ENCODE measurements at places on chromosomes 2 and 18.
A peak's percentile ranks its signal among the peaks of the same experiment; 100 is the strongest.

DNA sequence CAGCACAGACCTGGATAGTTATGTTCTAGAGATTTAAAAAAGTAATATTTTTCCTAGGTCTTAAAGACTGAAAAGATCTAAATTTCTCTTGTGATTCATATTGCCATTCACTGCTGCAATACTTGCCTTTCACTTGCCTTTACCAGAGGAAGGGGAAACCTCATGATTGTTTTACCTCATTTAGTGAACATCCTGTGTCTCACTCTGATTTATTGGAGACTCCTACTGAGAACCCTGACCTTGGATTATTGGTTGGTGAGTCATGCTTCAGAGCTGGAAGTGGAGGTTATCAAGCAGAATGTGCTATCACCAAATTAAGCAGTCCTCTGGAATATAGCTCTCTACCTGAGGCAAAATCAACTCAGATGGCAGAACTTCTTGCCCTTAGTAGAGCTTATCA lies 500.5 kb downstream of the TSN start:
- DNase-seq = no peak

DNA sequence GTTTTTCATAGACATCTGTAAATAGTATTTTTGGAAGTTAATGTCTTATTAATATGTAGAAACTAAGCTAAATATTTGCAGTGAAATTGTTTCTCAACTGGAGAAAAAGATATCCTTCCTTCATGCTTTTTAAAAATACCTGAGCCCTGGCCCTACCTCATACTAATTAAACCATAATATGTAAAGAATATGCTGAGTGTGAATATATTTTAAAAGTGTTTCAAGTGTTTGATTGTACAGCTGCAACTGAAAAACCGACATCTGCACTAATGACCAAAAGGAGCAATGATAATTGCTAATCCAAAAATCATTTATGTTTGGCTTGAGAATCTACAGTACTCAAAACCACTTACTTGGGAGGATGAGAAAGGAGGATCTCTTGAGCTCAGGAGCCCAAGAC lies 156.7 kb downstream of the MBD5 start:
- DNase-seq = no peak

GRCh38 chr2:69686813-69687212 lies 43.3 kb upstream of the AAK1 start:
- no peak for DNase-seq

DNA sequence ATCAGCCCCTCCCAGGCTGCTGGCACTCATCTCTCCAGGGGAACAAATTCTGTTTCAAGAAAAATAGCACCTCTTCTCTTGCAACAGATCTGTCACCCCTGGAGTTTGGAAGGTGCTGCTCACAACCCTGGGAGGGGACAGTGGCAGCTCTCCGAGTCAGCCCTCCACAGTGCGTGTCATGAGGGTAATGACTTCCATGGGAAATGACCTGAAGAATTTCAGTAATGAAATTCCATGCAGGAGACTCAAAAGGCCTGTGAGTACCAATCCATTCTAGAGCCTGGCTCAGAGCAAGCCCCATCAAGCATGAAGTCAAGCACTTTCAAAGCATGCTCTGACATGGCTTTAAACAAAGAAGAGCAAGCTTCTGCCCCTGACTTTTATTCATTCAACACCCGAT lies 276.3 kb upstream of the PARD3B start:
- no peak for DNase-seq

- DNase-seq = no peak
These were observed 24.8 kb downstream of the MAP3K2 start for GRCh38 chr2:127362971-127363370.

DNA sequence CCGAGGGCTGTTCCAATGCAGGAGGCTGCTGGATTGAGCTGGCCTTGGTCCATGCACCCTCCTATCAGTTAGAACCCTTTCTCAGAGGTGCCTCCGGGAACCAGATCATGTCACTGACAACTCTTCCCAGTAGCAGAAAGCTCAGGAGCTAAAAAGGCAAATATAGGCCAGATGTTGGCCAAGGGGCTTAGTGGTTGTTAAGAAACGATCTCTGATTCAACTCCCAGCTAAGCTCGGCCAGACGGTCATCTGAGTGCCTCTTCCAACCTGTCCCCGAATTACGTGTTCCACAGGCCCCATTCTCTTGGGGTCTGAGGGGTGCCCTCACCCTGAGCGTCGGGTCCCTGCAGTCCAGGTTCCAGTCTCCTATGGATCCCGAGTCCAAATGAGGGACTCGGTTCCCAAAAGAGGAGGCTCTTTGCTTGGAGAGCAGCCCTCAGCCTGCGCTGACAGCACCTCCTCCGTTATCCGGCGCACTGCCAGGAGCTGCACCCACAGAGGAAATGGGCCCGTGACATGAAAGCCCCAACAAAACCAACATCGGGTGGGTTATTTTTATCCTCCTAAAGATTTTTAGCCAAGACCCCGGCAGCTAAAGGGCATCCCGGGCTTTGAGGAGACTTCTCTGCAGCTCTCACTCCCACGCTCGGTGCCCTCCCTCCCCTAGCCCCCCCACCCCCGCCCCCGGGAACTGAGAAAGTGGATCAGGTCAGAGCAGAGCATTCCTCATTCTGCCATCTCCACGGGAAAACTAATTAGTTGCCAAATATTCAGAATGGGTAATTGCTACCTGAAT lies 106.6 kb upstream of the ID2 start:
- no peak for DNase-seq

- no peak for DNase-seq
These were observed 228.4 kb upstream of the SLC35G4 start for GRCh38 chr18:11380968-11381367.

- no peak for DNase-seq
These were observed 1.5 kb upstream of the IL1RL2 start for GRCh38 chr2:102185347-102185746.

DNA sequence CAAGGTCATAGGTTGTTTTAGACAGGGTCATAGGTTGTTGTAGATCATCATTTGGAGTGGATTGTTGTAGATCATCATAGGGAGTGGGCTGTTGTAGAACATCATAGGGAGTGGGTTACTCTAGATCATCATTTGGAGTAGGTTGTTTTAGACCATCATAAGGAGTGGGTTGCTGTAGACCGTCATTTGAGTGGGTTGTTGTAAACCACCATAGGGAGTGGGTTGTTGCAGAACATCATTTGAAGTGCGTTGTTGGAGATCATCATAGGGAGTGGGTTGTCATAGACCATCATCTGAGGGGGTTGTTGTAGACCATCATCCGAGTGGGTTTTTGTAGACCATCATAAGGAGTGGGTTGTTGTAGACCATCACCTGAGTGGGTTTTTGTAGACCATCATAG lies 9.5 kb upstream of the TRPM8 start:
- no peak for DNase-seq

- DNase-seq = peak; percentile 96
These were observed at the start of gene FAM117B for GRCh38 chr2:202634556-202635427. Gene FAM117B (plus strand): TSS chr2:202634969. CDS start chr2:202635188, 219 bp downstream.

GRCh38 chr2:715854-716560 lies 38.8 kb upstream of the TMEM18 start:
- DNase-seq = no peak

DNA sequence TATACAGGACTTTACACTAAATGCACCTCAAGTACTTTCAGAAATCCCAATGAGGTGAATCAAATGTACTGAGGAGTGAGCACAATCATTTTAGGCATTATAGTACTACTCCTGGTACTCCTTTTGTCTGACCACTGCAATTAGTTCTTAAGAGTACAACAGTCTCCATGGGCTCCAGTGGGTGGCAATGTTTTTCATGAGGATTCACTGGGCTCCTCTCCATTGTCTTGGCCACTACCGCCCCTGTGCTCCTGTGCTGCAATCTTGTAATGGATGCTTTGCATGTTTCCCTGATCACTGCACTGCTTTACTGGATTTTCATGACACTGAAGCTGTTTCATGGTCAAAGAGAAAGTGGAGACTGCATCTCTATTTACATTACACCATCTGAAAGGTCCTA lies 268.5 kb upstream of the ZSWIM2 start:
- DNase-seq = no peak

- no peak for DNase-seq
These were observed 120.8 kb upstream of the STK17B start for GRCh38 chr2:196291873-196292800.

- DNase-seq = no peak
These were observed 35.4 kb upstream of the REEP1 start for GRCh38 chr2:86372641-86373502.

DNA sequence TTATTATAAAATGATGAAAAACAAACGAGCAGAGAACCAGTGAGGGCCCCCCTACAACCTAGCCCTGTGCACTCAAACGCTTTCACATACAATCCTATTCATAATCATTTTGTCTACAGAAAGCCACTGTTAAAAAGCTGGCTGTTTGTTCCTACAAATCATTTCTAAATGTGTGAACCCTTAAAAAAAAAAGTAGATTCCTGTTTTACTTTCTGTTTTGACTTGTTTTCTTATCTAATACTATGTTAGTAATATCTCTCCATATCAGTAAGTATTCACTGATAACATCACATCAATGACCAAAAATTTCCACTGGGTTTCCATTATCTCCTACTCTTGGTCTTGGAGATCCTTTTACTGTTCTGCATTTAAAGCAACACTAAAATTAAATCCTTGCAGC lies 128.8 kb upstream of the TTC39C start:
- no peak for DNase-seq

DNA sequence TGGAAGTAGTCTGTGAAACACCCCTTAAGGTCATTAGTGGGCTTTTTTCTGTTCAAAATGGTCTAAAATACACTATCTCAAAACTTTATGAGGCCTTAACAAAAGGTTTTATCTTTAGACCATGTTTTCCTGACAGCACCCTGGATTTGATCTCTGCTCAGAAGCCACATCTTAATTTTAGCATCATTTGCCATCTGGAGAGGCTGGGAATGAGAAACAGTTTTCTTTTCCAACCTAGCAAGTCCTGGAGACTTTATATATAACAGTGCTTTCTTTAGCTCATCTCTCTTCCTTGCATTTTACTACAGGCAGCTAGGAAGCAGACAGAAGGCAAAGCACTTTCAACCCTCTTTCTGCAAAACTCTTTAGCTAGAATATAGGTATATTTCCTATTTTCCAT lies 62.7 kb upstream of the CYTIP start:
- no peak for DNase-seq

All from thoracic aorta (tissue), 2 donors.